Aorta (tissue), 5 donors: ENCODE measurements at places on chromosomes 7 and 10.

GRCh38 chr10:6402349-6402709, 177.7 kb downstream of the PRKCQ start:
- no peak for DNase-seq

- peak; percentile 77 for DNase-seq
Observed at GRCh38 chr10:60236869-60237524, 152.7 kb downstream of the ANK3 start.

DNA sequence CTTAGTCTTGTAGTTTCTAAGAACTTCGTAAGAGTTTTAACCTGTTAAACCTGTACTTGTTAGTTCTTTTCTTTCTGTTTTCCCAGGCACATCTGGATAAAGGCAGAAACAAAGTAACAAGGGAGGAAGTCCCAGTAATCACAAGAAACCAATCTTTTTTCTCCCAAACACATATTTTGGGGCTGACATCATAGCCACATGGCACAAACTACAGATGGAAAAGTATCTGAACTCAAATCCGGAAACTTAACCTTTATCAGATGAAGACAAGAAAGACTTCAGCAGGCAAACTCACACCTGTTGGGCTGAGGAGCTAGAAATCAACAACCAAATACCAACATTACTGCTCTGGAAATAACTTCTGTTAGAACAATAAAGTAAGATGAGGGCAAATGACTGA, 67.1 kb downstream of the CUBN start:
- no peak for DNase-seq

DNA sequence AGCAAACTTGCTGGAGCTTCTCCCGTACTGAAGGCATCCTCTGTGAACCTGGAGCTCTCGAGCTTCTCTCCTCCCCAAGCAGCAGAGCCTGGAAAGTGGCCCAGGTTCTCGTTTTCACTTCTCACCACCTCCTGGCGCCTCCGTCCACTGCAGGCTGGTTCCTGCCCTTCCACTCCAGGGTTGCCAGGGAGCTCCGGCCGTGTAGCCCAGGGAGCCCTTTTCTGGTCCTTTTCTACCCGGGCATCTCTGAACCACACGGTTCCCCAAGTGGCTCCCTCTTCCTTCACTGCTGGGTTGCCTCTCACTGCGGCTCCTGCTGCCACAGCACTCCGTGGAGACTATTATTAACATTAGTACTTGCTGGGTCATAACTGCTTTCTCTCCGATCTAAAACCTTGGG, 208.6 kb upstream of the PPP2R2D start:
- DNase-seq: no peak

DNA sequence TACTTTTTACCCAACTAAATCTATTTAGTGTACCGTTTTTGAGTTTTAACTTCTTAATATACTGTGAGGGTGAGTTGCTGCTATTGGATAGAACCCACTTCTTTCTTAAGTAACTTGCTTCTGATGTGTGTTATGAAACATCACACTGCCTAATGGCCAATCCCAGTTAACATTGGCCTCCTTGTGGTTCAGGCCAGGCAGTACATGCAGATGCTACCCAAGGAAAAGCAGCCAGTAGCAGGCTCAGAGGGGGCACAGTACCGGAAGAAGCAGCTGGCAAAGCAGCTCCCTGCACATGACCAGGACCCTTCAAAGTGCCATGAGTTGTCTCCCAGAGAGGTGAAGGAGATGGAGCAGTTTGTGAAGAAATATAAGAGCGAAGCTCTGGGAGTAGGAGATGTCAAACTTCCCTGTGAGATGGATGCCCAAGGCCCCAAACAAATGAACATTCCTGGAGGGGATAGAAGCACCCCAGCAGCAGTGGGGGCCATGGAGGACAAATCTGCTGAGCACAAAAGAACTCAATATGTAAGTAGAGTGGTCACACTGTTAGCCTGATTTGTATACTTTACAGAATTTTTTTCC, 39.7 kb downstream of the TES start:
- no peak for DNase-seq

GRCh38 chr7:105707967-105708762, 126.9 kb upstream of the EFCAB10 start:
- no peak for DNase-seq

DNA sequence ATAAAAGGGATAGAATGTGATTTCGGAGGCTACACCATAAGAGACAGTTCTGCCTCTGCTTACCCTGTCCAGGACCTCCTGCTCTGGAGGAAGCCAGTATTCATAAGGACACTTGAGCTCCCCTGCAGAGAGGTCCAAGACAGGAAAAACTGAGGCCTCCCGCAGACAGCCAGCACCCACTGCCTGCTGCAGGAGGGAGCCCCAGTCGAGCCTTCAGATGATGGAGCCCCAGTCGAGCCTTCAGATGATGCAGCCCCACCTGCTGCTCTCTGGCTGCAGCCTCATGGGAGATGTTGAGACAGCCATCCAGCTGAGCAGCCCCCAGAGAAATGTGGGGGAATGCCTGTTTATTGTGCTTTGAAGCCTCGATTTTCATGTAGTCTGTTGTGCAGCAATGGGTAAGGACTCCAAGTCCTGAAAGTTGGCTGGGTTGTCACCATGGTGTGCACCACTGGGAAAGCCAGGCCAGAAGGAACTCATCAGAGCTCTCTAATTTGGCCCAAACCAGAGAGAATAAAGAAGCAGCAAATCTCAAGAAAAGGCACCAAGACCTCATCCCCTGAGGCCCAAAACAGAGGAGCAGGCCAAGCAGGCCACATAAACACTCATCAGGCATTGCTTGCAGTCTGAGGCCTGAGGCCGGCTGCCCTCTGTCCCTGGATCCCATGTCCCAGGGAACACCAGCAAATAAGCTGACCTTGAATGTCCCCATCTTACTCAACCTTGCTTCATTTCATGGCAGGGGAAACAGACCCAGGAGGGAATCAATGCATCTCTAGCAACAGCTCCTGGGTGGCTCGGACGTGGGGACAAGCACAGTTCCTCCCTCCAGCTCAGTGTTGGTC, 30.9 kb downstream of the CALML5 start:
- no peak for DNase-seq

DNA sequence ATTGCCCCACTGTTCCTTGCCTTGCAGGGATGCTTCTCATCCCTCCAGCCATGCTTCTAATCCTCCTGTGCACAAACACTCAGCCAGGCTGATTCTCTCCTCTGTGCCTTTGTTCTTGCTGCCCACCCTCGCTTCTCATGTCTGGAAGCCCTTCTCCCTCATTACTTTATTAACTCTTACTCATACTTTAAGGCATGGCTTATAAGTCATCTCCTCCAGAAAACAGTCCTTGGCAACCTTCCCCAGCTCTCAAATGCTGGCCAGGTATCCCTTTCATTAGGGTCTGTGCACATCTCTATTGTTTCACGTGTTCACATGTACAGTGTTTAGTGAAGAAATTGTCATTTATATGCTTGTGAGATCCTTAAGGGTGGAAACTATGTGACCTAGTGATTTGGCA, 62.9 kb downstream of the ITGB8 start:
- DNase-seq: no peak
